ENCODE measurements at places on chromosomes 5 and 9. TPM values are rescaled to one million over a fixed set of nuclear protein-coding genes. Genes with fewer than 3 reads are reported as not detected.

Gene RIMOC1
- total RNA-seq = 33.0 TPM

Gene C9orf50
- not detected for total RNA-seq

Gene MSX2
- 29.5 TPM for total RNA-seq

Gene MTMR12
- total RNA-seq = 33.4 TPM

Gene RASEF
- total RNA-seq = 33.7 TPM

Gene GIN1
- 11.9 TPM for total RNA-seq

Gene IFNA2
- total RNA-seq = not detected

Gene POLE3
- 34.8 TPM for total RNA-seq

Gene NINJ1
- total RNA-seq = 32.1 TPM

Gene SLC34A3
- total RNA-seq = not detected

Gene LURAP1L
- 6.6 TPM for total RNA-seq

Gene GFI1B
- not detected for total RNA-seq

Gene HMMR
- 0.31 TPM for total RNA-seq

Gene CNTNAP3
- total RNA-seq = 9.4 TPM

Gene FIBCD1
- not detected for total RNA-seq

Gene OCLN
- total RNA-seq = 52.8 TPM

Gene FBP1
- total RNA-seq = 231 TPM

Gene ADCY2
- total RNA-seq = 13.1 TPM

Gene LTC4S
- total RNA-seq = 13.7 TPM

Gene COL15A1
- total RNA-seq = 63.2 TPM

Gene PTPRD
- 20.9 TPM for total RNA-seq

All from ureter (tissue), 1 donor.